ENCODE measurements at places on chromosomes 13 and 19.

DNA sequence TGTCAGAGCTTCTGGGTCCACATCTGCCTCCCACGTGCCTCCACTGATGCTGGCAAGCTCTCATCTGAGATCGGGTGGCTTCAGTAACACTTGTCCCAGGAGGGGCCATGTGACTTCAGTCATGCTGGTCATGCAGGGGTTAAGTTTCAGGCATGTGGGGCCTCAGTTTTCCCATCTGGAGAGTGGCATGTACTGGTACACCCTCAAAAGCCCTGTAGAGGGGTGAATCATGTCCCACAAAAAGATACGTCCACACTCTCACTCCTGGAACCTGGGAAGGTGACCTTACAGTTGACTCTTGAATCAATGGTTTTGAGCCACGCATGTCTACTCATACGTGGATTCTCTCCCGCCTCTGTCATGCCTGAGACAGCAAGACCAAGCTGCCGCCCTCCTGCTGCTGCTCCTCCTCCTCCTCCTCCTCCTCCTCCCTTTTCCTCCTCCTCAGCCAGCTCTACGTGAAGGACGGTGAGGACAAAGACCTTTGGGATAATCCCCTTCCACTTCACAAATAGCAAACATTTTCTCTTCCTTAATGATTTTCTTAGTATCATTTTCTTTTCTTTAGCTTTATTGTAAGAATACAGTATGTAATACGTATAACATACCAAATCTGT is 53.7 kb downstream of the COMP start:
- DNase-seq: no peak

DNA sequence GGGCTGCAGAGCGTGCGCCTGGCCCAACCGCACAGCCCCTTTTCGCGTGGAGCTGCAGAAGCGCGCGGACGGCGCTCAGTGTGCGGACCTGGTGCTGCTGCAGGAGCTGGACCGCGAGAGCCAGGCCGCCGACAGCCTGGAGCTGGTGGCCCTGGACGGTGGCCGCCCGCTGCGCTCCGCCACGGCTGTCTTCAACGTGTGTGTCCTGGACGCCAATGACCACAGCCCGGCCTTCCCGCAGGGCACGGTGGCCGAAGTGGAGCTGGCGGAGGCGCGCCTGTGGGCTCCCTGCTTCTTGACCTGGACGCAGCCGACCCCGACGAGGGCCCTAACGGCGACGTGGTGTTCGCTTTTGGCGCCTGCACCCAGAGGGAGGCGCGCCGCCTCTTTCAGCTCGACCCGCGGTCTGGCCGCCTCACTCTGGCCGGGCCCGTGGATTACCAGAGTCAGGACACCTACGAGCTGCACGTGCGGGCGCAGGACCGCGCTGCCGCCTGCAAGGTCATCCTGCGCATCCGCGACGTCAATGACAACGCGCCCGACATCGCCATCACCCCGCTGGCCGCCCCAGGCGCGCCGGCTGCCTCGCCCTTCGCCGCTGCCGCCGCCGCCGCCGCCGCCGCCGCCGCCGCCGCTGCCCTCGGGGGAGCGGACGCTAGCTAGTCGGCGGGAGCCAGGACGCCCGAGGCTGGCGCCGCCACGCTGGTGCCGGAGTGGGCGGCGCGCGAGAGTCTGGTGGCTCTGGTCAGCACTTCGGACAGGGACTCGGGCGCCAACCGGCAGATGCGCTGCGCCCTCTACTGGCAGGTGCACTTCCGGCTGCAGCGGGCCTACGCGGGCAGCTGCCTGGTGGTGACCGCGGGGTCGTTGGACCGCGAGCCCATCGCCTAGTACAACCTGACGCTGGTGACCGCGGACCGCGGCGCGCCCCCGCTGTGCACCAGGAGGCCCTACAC is 172.2 kb downstream of the OLFM4 start:
- DNase-seq: no peak

- no peak for DNase-seq
Measured at GRCh38 chr19:33147538-33147937, 15.6 kb downstream of the WDR88 start.

GRCh38 chr19:4360081-4360569 is 16.8 kb downstream of the MPND start:
- no peak for DNase-seq

- DNase-seq: no peak
Measured at GRCh38 chr13:50170447-50171037, 155.3 kb downstream of the KCNRG start.

DNA sequence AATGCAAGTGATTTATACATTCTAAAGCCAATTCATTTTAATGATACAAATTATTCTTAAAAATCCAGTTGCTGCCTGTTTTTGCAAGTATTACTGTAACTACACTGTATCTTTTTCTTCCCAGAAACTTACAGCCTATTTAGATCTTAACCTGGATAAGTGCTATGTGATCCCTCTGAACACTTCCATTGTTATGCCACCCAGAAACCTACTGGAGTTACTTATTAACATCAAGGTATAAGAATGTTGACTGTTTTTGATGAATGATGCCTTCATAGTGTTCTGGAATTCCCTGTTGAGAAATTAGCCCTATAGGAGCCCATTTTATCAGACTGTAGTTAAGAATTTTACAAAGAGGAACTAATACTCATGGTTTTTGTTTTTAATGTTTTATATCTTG is 25.0 kb downstream of the ITM2B start:
- DNase-seq: no peak

- DNase-seq: no peak
Measured at GRCh38 chr13:99145461-99145860, 55.2 kb upstream of the UBAC2 start.

- no peak for DNase-seq
Measured at GRCh38 chr19:52214241-52214640, 24.4 kb downstream of the PPP2R1A start.

GRCh38 chr19:35781650-35782049 is 6.3 kb downstream of the ARHGAP33 start:
- no peak for DNase-seq

GRCh38 chr19:3514930-3515329 is 8.8 kb downstream of the FZR1 start:
- no peak for DNase-seq

DNA sequence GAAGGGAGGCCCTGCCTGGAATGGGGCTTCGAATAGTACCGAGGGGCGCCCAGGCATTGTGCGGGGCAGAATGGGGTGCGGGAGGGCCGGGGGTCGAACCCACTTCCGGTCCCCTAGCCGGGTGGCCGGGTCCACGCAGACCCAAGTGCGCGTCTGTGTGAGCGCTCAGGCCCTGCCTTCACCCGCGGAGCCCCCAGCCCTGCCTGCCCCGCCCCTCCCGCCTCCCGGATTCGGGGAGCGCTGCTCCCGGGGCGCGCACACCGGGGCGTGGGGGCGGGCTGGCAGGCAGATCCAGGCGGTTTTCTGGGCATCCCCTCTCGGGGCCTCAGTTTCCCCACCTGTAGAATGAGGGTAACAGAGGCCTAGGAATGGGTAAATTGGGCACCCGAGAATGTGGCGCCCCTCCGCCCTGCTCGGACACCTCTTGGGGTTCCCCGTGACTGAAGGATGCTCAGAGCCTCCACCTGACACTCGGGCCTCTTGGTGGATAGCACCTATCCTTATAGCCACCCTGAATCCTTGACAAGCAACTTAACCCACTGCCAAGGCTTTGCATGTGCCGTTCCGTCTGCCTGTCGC is 682 bp downstream of the PIK3R2 start:
- no peak for DNase-seq

DNA sequence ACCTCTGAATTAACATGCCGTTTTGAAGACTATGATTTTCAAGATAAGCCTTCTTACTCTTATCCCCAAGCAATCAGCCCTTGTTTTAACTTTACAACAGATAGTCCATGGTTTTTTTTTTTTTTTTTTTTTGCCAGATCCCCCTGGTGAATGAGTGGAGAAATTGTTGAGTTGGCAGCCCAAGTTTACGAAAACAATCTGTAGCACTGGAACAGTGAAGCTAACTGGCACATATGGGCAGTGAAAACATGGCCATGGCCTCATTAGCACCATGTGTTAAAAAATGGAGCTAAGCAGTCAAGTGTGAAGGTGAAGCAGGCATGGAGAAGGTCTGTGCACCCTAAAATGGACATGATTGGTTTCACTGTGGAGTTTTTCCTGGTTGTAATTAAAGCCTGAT is 812.1 kb upstream of the MIR17HG start:
- DNase-seq: no peak

DNA sequence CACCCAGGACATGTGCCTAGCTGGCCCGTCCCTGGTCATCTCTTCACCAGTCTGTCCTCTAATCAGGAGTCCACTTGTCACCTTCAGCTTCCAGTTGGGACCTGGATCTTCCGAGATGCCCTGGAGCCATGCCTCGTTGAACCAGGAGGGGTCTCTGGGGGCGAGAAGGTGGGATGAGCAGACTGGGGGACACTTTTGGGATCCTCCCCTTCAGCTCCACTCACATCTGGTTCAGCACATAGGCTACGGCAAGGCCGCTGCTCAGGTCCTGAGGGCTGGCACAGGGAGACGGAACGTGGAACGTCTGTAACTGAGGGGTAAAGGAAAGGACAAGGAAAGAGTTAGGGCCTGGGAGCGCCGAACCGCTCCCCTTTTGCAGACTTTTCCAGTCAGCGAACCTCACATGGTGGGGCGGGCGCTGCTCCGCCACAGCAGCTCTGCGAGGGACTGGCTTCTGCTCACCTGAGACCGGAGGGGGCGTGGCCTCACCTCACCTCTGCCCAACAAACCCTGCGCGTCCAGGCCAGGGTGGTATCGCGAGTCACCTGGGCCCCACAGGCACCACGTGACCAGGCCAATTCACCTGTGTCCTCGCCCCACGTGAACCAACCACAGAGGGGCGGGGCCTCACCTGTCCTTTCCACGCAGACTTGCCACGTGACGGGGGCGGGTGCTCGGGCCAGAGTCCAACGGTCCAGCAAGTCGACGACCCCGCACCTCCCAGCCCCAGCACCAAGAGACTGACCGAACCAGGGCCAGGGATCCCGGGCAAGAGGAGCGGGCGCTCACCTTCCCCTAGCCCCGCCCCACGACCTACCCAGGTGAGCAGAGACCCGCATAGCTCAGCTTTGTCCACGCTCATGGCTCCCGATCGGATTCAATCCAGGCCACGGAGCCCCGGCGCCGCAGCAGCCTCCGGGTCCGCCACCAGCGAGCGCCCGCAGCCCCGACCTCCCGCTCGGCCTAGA is at the start of gene HOOK2:
Gene HOOK2, minus strand, starts transcription at position 965 of the 968 bp plus-strand sequence. Its CDS starts 103 bp downstream, at position 862.
- no peak for DNase-seq

GRCh38 chr19:2711172-2711874 is 8.8 kb upstream of the GNG7 start:
- DNase-seq: no peak

GRCh38 chr19:46919324-46919723 is 58.5 kb downstream of the ARHGAP35 start:
- DNase-seq: peak; percentile 25

DNA sequence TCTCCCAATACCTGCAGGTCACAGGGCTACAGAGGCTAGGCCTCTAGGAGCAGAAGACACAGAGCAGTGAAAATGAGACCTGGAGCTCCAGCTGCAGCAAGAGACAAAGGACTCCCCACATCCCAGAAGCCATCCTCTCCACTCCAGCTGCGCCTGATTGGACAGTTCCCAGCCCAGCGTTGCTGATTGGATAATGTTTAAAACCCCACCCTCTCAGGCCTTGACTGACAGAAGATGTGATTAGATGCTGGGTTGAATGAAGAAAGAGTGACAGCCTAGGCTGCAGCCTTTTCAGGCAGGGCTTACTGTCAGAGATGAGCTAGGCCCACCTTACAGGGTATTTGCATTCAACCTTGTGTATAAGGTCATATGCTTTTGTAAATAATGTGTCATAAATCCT is 59.4 kb downstream of the ZNF708 start:
- no peak for DNase-seq

GRCh38 chr19:493391-494170 is 2.7 kb upstream of the MADCAM1 start:
- DNase-seq: no peak

GRCh38 chr19:38389101-38389925 is 816 bp downstream of the SPRED3 start:
- DNase-seq: no peak

- no peak for DNase-seq
Measured at GRCh38 chr19:46697204-46697960, 19.5 kb downstream of the PRKD2 start.

GRCh38 chr13:46355901-46356590 is 31.0 kb downstream of the RUBCNL start:
- DNase-seq: no peak

DNA sequence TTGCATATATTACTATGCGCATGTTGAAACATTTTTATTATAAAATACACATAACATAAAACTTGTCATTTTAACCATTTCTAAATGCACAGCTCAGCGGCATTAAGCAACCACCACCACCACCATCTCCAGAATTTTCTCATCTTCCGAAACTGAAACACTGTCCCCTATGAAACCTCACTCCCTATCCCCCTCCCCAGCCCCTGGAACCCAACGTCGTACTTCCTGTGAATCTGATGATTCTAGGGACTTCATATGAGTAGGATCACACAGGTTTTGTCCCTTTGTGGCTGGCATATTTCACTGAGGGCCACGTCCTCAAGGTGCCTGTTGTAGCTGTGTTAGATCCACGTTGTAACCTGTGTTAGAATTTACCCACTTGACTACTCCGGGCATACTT is 716 bp upstream of the MAP2K2 start:
- DNase-seq: no peak

DNA sequence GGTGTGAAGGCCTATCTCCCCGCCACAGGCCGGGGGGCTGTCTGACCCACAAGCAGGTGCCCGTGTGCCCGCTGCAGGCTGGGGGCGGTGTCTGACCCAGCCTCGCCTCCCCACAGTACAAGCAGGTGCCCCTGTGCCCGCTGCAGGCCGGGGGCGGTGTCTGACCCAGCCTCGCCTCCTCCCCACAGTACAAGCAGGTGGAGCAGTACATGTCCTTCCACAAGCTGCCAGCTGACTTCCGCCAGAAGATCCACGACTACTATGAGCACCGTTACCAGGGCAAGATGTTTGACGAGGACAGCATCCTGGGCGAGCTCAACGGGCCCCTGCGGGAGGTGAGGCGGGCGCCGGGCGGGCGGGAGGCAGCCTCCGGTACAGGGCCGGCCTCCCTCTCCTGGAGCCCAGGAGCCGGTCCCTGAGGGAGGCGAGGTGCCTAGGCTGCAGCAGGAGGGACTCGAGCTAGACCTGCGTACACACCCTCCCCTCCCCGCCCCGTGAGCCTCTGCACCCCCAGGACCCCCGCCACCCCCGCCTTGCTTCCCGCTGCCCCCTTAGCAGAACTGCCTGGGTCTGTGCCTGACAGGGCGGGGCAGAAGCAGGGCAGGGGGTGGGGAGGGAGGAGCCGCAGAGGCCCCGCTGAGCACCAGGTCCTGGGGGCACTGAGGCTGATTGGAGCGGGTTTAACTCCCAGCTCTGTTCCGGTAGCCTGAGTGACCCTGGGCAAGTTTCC is 20.6 kb downstream of the HCN2 start:
- no peak for DNase-seq

DNA sequence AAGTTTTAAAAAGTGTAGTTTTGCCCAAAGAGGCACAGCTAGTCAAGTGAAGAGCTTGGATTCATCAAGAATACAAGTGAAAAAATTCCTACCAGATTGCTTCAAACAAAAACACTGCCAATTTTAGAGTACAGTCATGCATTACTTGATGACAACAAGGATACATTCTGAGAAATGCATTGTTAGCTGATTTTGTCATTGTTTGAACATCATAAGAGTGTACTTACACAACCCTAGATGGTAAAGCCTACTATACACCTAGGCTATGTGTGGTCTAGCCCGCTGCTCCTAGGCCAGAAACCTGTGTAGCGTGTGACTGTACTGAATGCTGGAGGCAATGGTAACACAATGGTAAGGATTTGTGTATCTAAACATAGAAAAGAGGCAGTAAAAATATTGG is 41.1 kb downstream of the TMTC4 start:
- DNase-seq: no peak

All from stimulated activated CD4-positive, alpha-beta T cell treated with anti-CD3 and anti-CD28 coated beads, TNF-alpha, amount 100 ng/mL, for 24 hours (primary cell).